ENCODE measurements at places on chromosomes 2 and 18.

GRCh38 chr18:13284330-13285027 is 65.9 kb downstream of the LDLRAD4 start:
- DNase-seq = no peak

- DNase-seq = no peak
Measured at GRCh38 chr2:227106845-227107759, 56.9 kb downstream of the COL4A4 start.

DNA sequence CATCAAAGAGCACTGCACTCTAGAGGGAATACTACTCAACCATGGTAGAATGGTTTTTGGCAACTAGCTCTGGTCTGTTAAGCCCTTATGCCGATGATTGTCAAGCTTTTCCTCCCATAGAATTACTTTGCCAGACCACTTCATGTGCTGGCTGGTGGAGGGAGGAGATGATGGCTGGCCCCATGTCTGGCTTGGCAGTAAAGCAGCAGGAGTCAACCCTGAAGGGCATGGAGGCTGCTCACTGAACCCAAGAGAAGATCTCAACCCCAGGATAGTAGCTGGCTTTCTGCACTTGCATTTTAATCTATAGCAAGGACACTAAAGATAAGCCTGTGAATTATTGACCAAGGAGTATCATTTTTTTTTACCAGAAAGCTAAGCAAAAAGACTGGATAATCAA is 309.9 kb downstream of the PIEZO2 start:
- no peak for DNase-seq

DNA sequence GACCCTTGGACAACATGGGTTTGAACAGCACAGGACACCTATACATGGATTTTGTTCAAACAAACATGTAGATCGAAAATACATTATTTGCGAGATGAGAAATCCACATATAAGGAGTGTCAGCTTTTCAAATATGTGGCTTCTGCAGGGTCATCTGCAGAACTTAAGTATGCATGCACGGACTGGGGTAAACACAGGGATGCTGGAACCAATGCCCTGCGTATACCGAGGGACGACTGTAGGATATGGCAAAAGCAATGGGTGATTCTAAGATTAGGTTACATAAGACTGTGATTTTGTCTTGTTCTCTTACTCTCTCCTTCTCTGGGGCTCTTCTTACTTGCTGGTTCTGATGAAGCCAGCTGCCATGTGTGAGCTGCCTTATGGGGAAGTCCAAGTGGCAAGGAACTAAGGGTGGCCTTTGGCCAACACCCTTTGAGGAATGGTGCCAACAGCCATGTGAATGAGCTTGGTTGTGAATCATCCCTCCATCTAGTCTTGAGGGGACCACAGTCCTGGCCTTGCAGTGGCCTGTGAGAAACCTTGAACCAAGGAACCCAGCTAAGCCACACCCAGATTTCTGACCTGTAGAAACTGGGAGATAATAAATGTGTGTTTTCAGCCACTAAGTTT is 66.5 kb downstream of the EVA1A start:
- no peak for DNase-seq

DNA sequence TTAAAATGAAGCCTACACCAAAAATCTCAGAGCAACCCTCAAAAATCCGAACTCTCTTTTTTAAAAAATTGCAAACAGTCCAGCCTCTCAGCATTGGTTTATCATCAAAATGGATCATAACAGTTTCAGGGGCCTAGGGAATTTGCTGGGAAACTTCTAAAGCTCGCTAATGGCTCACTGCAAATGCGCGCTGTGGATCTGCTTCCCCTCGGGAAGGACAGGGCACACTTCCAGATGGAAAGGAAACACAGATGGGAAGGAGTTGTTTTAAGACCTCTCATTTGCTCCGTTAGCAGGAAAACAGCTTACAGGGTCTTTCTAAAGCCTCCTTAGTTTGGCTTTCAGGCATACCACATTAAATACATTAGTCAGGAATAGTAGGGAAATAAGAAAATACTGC is 27.2 kb downstream of the FECH start:
- DNase-seq = no peak

DNA sequence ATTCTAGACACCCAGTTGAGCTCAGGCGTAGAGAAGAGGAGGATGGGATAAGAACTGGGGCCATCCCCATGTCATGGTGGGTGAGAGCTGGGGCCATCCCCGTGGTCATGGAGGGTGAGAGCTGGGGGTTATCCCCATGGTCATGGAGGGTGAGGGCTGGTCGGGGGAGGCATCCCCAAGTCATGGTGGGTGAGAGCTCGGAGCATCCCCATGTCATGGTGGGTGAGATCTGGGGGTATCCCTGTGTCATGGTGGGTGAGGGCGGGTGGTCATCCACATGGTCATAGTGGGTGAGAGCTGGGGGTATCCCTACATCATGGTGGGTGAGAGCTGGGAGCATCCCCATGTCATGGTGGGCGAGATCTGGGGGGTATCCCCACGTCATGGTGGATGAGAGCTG is 52.5 kb downstream of the IL1RL2 start:
- DNase-seq = no peak

- DNase-seq = no peak
Measured at GRCh38 chr2:62284980-62285379, 89.1 kb downstream of the B3GNT2 start.

GRCh38 chr18:79534356-79534755 is 138.6 kb downstream of the NFATC1 start:
- no peak for DNase-seq

GRCh38 chr18:24199372-24199962 is 60.6 kb downstream of the CABYR start:
- DNase-seq = no peak

GRCh38 chr2:159613091-159613490 is 3.3 kb downstream of the BAZ2B start:
- no peak for DNase-seq

DNA sequence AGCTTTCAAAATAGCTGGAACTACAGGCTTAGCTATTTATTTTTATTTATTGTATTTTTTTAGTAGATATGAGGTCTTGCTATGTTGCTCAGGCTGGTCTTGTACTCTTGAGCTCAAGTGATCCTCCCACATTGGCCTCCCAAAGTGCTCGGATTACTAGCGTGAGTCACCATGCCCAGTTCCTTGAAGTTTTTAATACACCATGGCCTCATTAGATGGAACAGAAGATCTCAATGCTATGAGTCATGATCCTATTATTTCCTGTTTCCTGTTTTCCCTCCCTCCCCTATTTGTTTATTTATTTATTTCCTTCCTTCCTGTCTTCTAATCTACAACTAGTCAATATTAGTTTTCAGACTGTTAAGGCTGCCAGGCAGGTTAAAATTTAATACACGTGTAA is 309.0 kb downstream of the CMPK2 start:
- no peak for DNase-seq

DNA sequence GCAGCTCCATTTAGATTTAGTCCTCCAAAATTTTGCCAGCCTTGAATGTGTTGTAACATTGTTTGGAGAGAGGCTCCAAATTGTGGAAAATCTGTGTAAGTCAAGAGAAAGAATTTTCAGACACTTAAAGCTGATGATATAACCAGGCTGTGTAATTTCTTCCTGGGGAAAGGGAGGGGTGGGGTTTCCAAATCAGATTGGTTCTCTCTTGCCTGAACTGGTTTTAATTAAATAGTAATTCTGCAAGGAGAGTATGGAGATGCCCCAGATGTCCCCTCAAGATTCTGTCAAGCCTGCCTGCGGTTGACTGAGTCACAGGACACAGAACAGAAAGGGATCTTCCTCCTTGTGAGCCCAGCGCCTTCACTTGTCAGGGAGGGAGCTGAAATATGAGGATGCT is 54.5 kb downstream of the C18orf63 start:
- no peak for DNase-seq

- no peak for DNase-seq
Measured at GRCh38 chr2:25000503-25001324, 29.0 kb upstream of the DNAJC27 start.

Measured in stimulated activated CD8-positive, alpha-beta memory T cell treated with anti-CD3 and anti-CD28 coated beads, Interleukin-12 subunit alpha, Interleukin-12 subunit beta, amount 100 ng/mL, for 1 hour (primary cell).